ENCODE measurements at places on chromosomes 7 and 10. TPM values are rescaled to one million over a fixed set of nuclear protein-coding genes. Genes with fewer than 3 reads are reported as not detected.

The GPNMB gene
- total RNA-seq = 0.38 TPM

The DYDC2 gene
- total RNA-seq = not detected

The OR9A2 gene
- not detected for total RNA-seq

The SH2D4B gene
- total RNA-seq = 0.10 TPM

The INA gene
- total RNA-seq = 0.10 TPM

The ACTL6B gene
- not detected for total RNA-seq

The VKORC1L1 gene
- 8.9 TPM for total RNA-seq

The SLC13A1 gene
- total RNA-seq = not detected

The RET gene
- total RNA-seq = 0.36 TPM

The MALRD1 gene
- not detected for total RNA-seq

The NAT16 gene
- total RNA-seq = not detected

The HHEX gene
- not detected for total RNA-seq

The OR13A1 gene
- not detected for total RNA-seq

The FANK1 gene
- 0.52 TPM for total RNA-seq

The VPS50 gene
- total RNA-seq = 15.0 TPM

The RNF148 gene
- not detected for total RNA-seq

The SOSTDC1 gene
- total RNA-seq = not detected

The MMP21 gene
- not detected for total RNA-seq

The ANKRD1 gene
- not detected for total RNA-seq

The MKX gene
- total RNA-seq = 0.38 TPM

The LEP gene
- not detected for total RNA-seq

The ZNF789 gene
- 9.8 TPM for total RNA-seq

The COMMD3 gene
- 64.5 TPM for total RNA-seq

The ANKRD61 gene
- total RNA-seq = not detected

The CALML5 gene
- not detected for total RNA-seq

The GARIN1A gene
- total RNA-seq = not detected

The UPK3BL2 gene
- 5.5 TPM for total RNA-seq

The HOXA11 gene
- total RNA-seq = not detected

The MYL10 gene
- not detected for total RNA-seq

The GNB2 gene
- 221 TPM for total RNA-seq

The GPR37 gene
- total RNA-seq = not detected

The ZDHHC4 gene
- total RNA-seq = 48.1 TPM

The CARD11 gene
- total RNA-seq = 99.4 TPM

The PON1 gene
- total RNA-seq = not detected

The PNLIPRP3 gene
- not detected for total RNA-seq

The PLEKHS1 gene
- not detected for total RNA-seq

The SPDYE11 gene
- total RNA-seq = not detected

The PCDH15 gene
- not detected for total RNA-seq

The EBF3 gene
- total RNA-seq = not detected

Measured in activated naive CD4-positive, alpha-beta T cell treated with anti-CD3 and anti-CD28 coated beads for 36 hours (primary cell).